Heart left ventricle (tissue), 16 donors: ENCODE measurements at places on chromosomes 5 and 9. TPM values are rescaled to one million over a fixed set of nuclear protein-coding genes. Genes with fewer than 3 reads are reported as not detected.

DNA sequence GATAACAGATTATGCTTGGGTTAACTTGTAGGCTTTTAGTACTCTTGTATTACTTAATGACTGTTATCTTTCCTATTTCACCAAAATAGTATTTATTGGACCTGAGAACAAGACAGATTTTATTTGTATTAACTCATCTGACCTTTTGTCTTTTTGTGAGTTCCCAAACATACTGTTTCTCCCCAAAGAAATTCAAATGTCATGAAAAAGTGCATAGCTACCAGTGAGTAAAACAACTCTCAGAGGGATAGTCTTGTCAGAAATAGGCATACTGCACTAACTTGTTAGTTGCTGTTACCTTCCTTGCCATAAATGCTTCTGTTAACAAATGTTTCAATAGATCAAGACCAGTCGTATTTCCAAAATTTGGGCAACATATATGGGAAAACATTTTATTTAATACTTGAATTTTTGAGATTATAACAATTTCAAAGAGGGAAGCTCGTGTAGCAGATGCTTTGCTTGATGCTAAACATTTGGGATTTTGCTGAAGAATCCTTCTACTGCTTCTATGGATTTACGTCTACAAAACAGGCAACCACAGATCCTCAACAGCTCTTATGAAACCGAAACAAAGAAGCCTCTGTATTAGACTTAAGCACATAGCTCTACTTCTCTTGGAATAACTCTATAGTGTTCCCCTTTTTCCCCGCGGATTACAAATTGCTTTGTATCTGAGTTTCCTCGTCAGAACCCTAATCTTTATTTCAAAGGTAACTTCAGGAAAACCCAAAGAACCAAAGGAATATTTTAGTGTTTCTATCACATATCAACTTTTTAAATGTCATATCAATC is 248.8 kb downstream of the MCTP1 start:
- no peaks in the 10 kb centered on the region for H3K4me1 ChIP-seq
- H3K27ac ChIP-seq: no peak overlapping the region
- H3K36me3 ChIP-seq: no peaks in the 10 kb centered on the region
- H3K27me3 ChIP-seq: no peaks in the 10 kb centered on the region
- no peak overlapping the region for H3K4me3 ChIP-seq

DNA sequence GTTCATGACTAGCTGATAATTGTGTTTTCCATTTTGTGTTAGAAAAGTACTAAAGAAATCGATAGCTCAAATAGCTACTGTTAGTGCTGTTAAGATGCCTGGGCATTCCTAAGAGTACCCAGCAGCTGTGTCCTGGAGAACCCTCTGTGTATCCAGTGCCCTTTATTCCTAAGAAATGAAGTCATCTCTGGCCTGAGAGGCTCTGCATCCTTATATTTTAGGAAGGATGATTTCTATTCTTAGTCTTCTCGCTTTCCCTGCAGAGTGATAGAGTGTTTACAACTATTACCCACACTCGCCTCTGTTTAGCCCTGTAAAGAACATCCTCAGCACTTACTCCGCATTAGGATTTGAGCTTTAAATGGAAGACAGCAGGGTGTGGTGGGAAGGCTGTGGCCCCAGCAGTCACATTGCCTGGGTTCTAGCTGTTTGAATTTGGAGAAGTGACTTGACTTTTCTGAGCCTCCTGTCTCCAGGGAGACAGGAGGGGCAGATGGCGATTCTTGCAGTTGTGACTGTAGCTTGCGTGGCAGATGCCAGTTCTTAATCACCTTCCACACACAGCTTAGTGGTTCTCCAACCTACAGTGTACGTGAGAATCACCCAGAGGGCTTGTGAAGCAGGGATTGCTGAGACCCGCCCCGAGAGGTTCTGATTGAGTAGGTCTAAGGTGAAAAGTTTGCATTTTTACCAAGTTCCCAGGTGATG is 177.2 kb upstream of the PITX1 start:
- no peak for DNase-seq
- no peak overlapping the region for H3K4me3 ChIP-seq
- H3K36me3 ChIP-seq: no peaks in the 10 kb centered on the region

DNA sequence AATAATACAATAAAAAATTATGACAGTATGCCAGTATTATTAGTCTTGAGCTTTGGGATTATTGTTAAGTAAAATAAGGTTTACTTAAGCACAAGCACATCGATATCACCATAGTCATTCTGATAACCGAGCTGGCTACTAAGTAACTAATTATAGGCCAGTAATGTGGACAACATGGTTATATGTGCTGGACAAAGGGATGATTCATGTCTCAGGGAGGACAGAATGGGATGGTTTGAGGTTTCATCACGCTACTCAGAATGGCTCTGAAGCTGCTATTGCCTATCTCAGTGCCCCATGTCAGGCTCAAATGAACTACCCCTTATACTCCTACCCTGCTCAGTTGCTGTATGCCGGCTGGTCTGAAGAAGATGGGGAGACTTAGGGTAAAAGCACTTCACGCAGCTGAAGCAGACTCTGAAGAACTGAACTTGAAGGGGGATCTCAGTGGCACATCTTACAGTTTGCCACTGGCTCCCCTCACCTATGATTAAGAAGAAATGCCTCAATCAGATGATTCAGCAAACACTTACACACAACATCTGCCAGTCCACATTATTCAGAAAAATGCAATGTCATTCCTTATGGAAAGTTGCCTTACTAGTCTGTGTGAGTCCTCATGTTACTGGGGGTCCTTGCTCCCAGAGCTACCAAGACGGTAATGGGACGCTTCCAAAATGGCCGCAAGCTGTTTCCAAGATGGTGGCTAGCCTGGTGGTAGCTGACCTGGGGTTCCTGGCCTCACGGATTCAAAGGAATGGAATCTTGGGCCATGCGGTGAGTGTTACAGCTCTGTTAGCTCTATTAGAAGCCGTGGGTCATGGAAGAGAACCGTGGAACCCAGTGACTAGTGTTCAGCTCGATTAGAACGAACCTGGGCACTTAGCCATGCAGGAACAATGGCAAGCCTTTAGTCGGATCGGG is 1098.6 kb downstream of the TAF11L14 start:
- no peaks in the 10 kb centered on the region for H3K36me3 ChIP-seq
- no peaks in the 10 kb centered on the region for H3K27me3 ChIP-seq
- no peak overlapping the region for H3K4me3 ChIP-seq
- peaks cover 5% of the 10 kb centered on the region for H3K4me1 ChIP-seq

GRCh38 chr5:96297867-96298266 is 135.2 kb downstream of the PCSK1 start:
- H3K4me1 ChIP-seq: peaks cover 29% of the 10 kb centered on the region
- H3K4me3 ChIP-seq: no peak overlapping the region
- no peaks in the 10 kb centered on the region for H3K36me3 ChIP-seq
- H3K27me3 ChIP-seq: no peaks in the 10 kb centered on the region
- no peak for DNase-seq

GRCh38 chr5:139178589-139178917 is 19.6 kb downstream of the SIL1 start:
- H3K36me3 ChIP-seq: no peaks in the 10 kb centered on the region
- H3K4me1 ChIP-seq: peaks cover 59% of the 10 kb centered on the region
- no peak for DNase-seq
- peak overlapping the region; percentile 41 for H3K27ac ChIP-seq
- H3K27me3 ChIP-seq: no peaks in the 10 kb centered on the region

DNA sequence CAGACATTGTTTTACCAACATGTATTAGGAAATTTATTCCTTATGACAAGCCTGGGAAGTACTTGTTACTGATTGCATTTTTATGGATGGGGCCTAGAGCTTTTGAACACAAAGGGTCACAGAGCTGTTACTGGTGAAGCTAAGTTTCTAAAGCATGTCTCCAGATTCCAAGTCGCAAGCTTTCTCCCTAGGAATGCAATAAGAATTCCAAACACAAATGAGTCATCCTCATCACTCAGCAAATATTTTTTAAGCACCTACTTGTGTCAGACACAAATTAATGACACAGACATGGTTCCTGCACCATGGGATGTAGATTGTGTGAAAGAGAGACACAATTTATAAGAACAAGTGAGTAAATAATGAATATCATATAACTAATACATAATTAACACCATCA is 11.0 kb upstream of the SH3RF2 start:
- no peak overlapping the region for H3K27ac ChIP-seq
- DNase-seq: no peak
- H3K36me3 ChIP-seq: no peaks in the 10 kb centered on the region
- no peaks in the 10 kb centered on the region for H3K4me1 ChIP-seq
- no peak overlapping the region for H3K4me3 ChIP-seq

C9 gene
- total RNA-seq: not detected

PARP8 gene
- total RNA-seq: 20.1 TPM

CSF2 gene
- total RNA-seq: not detected
